Mucosa of gallbladder (tissue), 1 donor: ENCODE measurements at places on chromosomes 13 and 19. TPM values are rescaled to one million over a fixed set of nuclear protein-coding genes. Genes with fewer than 3 reads are reported as not detected.

The NOTCH3 gene
- total RNA-seq: 32.4 TPM

The CEBPA gene
- 22.2 TPM for total RNA-seq

The ZSWIM9 gene
- total RNA-seq: 10.7 TPM

The STARD13 gene
- 36.1 TPM for total RNA-seq

The TPRX1 gene
- not detected for total RNA-seq

DNA sequence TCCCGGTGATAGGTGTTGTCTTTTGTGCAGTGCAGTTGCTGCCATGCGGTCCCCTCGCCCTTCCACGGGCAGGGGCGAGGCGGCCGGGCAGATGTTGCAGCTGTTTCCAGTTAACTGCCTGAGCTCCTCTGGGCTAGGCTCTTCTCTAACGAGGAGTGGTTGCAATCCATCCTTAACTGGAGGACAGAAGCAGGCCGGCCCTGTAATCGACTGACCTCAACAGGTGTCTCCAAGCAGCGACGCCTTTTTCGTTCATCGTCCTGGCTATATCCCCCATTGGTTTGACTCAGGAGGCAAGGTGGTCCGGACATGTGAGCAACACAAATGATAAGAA, 1.9 kb upstream of the TSC22D1 start:
- no peak for DNase-seq

GRCh38 chr19:14112051-14112808, 5.3 kb downstream of the PRKACA start:
- DNase-seq: no peak

- no peak for DNase-seq
Observed at GRCh38 chr13:86681223-86681622, 882.0 kb upstream of the SLITRK6 start.

DNA sequence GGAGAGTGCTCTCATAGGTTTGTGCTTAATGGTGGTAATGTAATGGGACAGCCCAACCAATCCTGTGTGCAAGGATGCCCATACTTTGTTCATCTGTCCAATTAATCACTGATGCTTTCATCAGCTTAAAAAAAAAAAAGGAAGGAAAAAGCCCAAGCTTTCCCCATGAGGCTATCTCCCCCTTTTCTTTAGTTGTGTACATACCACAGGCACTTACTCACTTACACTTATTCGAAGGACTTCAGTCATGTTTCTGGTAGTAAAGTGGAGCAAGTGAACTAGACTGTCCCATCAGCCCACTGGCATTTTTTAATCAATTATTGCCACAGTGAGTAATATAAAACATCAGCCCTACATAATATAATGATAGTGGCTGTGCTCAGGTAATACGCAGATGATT, 183.5 kb upstream of the UFM1 start:
- DNase-seq: no peak

DNA sequence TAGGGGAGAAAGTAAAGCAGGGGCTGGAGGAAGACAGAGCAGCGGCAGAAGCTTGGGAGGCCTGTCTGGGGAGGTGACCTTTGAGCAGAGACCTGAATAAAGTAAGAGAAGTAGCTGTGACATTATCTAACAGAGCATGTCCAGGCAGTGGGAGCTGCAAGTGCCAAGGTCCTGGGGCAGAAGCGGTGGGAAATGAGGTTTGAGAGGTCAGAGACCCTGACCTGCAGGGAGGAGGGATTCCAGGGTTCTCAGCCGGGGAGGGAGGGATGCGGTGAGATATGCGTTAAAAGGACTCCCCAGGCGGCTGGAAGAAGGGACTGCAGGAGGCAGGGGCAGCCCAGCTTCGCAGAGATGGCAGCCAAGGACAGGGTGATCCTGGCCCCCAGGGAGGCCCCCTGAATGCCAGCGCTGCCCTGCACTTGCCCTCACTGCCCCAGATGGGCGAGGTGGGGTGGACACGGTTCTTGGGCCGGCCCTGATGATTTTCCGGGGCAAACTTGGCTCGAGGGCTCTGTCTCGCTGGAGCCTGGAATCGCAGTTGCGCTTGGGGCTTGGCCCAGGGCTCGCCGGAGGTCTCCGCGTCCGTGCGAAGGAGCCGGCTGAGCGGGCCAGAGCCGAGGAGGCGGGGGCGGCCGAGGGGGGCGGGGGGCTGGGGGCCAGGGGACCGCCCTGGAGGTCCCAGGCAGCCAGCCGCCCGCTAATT, 3.2 kb downstream of the CRLF1 start:
- no peak for DNase-seq

- DNase-seq: no peak
Observed at GRCh38 chr13:21483748-21484147, 24.6 kb upstream of the ZDHHC20 start.

DNA sequence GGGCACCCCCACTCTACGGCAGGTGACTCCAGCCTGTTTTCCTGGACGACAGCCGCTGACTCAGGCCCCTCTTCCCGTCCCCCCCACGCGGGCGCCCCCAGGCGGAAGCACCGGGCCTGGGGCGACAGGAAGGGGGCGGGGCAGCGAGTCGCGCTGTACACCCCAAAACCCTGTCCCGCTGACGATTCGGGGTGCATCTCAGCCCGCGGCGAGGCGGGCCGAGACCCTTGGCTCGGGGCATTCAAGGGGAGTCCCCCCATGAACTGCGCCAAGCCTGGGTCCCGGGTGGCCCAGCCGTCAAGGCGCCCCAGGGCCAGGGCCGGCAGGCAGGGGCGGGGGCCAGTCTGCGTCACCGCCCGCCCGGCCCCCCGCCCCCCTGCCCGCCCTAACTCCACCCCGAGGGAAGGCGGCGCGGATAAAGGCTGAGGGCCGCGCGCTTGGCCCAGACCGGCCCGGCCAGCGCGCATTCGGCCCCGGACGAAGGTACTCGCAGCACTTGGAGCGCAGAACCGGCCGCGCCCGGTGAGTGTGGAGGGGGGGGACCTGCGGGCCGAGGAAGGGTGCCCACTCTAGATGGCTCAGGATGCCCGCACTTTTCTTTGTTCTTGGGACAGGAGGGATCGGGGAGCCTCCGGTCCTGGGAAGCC, at the start of gene MIDN:
Gene MIDN (plus strand): TSS at position 445 of the 647 bp plus-strand sequence. CDS start 1,714 bp downstream, outside the sequence.
- DNase-seq: peak; percentile 83

- DNase-seq: peak; percentile 48
Observed at GRCh38 chr13:110233181-110233950, 73.6 kb downstream of the COL4A1 start.

GRCh38 chr13:31909864-31910551, 121.6 kb upstream of the FRY start:
- DNase-seq: peak; percentile 63

DNA sequence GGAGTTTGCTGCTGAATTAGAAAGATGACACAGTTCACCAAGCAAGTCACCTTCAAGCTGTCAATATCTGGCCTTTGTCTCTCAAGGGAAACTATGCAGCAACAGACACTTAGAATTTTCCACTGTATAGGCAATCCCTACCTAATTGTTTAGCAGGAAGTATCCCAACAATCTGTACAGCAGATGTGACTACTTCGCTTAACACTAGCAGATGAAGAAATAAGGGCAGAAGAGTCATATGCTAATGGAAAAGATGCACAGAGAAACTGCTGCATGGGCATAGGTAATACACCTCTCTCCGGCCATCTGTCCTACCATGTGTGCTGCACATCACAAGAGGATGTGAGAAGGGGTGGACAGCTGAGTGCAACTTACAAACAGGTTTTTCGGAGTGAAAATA, 851.2 kb downstream of the PCDH9 start:
- no peak for DNase-seq

GRCh38 chr19:20422216-20423205, 143.1 kb downstream of the ZNF737 start:
- DNase-seq: no peak

- no peak for DNase-seq
Observed at GRCh38 chr19:16084067-16084685, 7.9 kb downstream of the TPM4 start.

DNA sequence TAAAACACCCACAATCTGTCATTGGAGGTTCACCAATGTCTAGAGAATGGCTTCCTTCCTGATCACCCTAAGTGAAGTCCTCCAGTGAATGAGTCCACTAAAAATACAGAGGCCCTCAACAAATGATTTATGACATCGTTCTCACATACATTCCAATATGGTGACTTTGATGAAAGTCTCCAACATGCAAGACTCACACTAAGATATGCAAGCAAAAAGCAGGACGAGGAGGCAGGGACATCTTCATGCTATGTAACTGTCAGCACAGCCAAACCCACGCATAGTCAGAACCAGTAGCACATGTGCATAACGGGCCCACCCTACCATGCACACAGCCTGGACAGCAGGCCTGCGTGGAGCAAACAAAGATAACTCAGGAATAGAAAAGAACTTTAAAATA, 16.6 kb upstream of the LSM14A start:
- no peak for DNase-seq

DNA sequence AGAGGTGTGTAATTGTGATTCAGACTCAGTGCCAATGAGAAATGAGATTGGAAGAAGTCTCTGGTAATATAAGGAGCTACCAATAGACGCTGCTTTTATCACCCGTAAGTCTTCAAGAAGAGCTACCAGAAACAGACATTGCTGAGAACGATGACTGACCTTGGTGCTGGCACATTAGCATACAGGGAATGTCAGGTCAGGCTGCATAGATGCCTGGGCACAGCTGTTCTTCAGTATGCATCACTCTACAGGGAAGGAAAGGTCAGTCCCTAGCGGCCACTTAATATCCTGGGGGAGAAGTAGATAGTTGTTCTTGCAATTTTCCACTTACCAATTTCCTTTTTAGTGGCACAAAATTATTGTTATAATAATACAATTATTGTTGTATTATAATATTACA, 380.4 kb downstream of the PCDH9 start:
- no peak for DNase-seq

GRCh38 chr19:3111586-3112247, 17.6 kb downstream of the GNA11 start:
- no peak for DNase-seq

- DNase-seq: no peak
Observed at GRCh38 chr13:37960427-37960826, 90.9 kb upstream of the TRPC4 start.

DNA sequence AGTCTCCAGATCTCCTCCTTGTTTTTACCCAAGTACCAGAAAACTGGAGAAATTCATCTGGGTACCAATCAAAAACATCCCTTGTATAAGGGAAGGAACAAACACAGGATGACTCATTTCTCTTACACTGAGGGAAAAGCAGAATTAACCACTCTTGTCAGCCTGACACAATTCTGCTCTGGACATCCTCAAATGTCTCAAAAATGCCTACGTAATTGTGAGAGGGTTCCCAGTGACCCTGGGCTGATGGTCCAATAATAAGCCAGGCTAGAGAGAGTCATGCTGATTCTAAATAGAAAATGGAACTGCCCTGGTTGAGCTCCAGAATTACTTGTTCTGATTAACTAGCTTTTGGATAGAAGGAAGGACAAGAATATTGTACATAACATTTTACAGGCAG, 14.5 kb downstream of the ZNF708 start:
- no peak for DNase-seq

DNA sequence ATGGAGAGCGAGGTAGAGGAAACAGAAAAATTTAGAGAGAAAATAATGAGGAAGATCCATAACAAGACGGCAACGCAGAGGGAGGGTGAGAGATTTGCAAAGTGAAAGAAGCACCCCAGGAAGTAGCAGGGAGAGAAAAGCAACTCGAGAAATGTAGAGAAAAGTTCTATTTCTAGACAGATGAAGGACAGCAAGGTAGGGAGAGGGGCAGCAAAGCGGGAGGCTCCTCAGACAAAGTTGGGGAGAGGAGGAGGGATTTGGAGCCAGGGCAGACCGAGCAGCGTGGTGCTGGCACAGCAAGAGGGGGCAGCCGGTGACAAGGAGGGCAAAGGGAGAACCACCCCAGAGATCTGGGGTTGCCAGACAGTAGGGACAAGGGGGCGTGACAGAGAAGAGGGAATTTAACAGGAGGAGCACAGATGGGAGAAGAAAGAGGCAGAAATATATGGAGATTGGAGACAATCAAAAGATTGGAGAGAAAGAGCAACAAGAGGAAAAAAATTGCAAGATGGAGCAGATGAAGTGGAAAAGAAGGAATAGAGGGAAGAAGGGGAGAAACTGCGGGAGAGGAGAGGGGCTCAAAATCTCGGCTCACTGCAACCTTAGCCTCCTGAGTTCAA, 989 bp downstream of the ZNF766 start:
- no peak for DNase-seq

DNA sequence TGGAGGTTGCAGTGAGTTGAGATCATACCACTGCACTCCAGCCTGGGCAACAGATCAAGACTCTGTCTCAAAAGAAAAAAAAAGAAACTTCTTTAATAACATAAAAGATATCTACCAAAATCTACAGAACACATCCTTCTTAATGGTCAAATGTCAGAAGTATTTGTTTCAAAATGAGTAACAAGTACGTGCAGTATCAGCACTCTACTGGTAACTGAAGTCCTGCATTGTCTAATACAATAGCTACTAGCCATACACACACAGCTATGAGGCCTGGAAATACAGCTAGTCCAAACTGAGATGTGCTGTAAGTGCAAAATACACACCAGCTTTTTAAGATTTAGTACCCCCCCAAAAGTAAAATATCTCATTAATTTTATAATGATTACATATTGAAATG, 88.1 kb downstream of the TSC22D1 start:
- DNase-seq: no peak

DNA sequence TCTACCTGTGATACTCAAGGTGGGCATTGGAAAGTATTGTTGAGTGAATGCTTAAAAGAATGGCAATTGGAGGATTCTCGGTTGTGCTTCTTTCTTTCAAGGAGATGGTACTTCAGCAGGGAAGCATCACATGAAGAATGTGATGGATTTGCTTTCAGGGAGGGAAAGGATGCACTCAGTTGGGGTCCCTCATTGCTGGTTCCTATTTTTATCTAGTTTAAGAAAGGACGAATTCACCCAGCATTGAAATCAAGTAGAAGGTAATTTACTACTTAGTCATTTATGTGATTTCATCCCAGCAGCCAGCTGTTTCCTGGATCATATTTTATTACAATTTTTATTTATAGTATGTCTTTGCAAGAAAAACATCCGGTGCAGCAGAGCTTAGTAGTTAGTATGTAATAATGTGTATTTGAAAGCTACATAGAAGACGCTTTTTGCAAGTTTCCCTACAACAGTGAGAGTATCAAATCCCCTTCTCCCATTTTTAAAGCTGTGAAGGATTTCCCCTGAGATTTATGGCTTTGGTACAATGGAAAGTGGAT, 417.9 kb downstream of the GPC5 start:
- no peak for DNase-seq

DNA sequence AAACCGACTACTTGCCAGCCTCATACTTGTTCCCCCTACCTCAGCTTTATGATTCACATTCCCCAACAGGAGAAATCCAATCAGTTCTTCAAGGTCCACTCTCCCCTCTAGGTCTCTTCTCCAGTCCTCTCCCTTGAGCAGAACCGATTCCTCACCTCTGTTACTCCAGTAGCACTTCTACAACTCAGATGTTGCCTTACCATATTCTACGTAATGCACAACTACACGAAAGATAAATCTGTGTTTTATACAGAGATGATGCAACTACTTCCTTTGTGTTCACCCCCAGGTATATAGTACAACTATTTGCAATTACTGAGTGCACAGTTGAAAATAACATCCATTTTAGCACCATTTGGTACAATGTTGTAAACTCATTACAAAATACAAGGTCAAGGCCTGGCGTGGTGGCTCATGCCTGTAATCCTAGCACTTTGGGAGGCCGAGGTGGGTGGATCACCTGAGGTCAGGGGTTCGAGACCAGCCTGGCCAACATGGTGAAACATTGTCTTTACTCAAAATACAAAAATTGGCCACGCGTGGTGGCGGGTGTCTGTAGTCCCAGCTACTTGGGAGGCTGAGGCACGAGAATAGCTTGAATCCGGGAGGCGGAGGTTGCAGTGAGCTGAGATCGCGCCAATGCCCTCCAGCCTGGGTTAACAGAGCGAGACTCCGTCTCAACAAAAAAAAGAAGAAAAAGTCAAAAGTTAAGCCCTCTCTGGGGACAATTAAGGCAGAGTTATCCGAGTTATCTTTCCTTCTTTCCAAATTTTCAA, 2.8 kb upstream of the WBP4 start:
- no peak for DNase-seq
